ENCODE measurements at places on chromosomes 3 and 15. TPM values are rescaled to one million over a fixed set of nuclear protein-coding genes. Genes with fewer than 3 reads are reported as not detected.

The NAALADL2 gene
- total RNA-seq = 12.5 TPM

The SEMA3G gene
- total RNA-seq = 8.3 TPM

- DNase-seq = no peak
These were observed 93.9 kb downstream of the NEDD4 start for GRCh38 chr15:55899537-55899936.

DNA sequence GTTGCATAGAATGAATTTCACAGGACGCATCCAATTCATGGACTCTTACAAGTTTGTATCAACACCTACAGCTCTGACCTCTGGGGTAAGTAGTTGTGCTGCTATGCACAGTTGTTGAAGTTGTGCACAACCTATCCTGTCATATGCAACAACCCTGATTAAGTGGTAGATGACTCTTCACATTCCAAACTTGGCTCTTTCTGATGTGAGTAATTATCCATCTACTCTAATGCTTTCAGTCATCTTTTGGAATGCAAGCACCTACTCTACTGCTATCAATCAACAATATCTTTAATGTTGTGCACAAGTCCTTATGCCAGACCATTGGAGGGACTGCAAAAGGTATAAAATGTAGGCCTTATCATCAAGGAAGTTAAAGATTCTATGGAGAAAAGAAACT lies 921.4 kb downstream of the MCTP2 start:
- no peak for DNase-seq

GRCh38 chr3:119469418-119470189 lies 841 bp downstream of the POGLUT1 start:
- DNase-seq = no peak

DNA sequence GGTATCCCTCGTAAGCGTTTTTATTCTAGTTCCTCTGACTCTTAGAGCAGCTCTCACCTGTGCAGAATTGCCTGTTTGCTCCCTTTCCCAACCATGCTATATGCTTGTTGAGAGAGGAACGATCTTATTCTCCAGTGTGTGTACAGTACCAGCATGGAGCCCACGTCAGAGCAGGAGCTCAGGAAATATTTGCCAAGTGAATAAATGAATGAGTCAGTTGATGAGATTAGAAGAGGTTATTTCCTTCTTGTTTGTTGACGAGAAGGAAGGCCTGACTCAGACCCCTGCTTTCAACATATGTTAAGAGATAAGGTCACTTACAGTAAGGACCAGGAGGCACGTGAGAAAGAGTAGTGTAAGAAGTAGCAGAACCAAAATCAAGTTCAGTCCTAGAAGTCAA lies 106.3 kb upstream of the ABHD17C start:
- DNase-seq = no peak

DNA sequence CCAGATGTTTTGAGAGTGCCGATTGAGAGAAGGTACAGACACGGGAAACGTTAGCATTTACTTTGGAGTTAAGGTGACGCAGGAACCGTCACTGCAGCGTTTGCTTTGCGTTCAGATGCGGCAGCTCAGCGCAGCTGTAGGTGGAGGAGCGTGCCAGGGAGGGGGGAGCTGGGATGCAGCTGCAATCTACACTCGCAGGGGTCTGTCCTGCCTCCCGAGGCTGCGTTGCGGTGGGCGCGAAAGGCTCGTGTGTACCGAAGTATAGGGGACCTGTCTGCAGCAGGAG lies 425 bp upstream of the FYTTD1 start:
- no peak for DNase-seq

DNA sequence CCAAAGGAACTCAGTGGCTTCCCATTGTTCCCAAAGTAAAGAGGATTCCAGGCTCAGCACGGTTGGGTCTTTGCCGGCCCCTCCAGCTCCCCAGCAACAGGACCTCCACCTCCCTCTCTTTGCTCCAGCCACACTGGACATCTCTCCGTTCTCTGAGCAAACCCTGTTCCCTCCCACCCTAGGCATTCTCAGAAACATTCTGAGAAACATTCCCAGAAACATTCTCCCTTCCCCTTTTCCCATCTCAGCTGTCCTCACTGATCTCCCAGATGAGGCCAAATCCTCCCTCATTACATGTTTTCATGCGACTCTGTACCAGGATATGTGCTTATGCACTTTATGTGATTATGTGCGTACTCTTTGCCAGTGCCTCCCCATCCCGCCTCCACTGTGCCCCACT lies 14.1 kb downstream of the CCDC33 start:
- DNase-seq = no peak

GRCh38 chr3:46812237-46812791 lies 50.9 kb downstream of the MYL3 start:
- DNase-seq = no peak

- DNase-seq = no peak
These were observed 524.8 kb upstream of the TBL1XR1 start for GRCh38 chr3:177721864-177722785.

DNA sequence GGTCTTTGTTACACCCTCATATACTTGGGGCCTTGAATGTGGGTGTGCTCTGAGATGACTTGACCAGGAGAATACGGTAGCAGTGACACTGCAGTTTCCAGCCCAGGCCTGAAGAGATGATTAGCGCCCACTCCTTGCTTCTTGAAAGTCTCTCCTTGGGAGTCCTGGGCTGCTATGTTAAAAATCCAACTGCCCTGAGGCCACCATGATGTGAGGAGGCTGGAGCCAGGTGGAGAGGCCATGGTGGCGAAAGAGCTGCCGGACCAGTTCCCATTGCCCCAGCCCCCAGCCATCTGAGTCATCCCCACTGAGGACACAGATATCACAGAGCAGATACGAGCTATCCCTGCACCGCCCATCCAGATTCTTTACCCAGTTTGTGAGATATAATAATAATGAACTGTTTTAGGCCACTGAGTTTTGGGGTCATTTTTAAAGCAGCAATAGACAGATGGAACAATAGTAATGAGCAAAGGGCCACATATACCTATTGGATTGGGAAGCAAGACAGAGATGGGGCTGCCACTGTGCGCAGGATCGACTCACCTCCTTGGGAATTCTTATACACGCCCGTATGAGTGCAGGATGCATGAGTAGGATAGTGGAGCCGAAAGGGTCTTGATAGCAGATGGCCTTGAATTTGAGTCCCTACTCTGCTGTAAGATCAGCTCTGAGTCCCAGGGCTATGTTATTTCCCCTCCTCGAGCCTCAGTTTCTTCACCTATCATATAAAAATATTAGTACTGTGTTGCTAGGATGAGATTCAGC lies 12.1 kb upstream of the GATA2 start:
- peak; percentile 91 for DNase-seq

DNA sequence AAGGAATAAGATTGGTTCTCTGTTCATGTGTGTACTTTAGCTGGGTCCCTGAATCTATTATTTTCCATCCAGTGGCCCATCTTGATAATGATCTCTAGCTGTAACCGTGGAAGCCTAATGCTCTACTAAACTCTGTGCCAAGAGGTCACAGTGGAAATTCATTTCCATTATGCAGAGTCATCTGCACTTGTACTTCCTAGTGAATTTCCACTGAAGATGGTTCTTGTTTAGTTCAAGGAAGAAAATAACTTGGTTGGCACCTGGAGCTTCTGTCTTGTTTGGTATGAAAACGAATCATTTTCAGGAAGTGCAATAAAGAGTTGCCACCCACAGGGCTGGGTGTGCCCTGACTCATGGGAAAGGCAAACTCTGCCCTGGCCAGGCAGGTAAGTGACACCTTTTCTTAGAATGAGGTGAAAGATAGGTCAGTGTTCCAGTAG lies 10.3 kb downstream of the LPP start:
- DNase-seq = no peak
